Effector CD4-positive, alpha-beta T cell (primary cell): ENCODE measurements at places on chromosomes 7 and 10.
A peak's percentile ranks its signal among the peaks of the same experiment; 100 is the strongest.

DNA sequence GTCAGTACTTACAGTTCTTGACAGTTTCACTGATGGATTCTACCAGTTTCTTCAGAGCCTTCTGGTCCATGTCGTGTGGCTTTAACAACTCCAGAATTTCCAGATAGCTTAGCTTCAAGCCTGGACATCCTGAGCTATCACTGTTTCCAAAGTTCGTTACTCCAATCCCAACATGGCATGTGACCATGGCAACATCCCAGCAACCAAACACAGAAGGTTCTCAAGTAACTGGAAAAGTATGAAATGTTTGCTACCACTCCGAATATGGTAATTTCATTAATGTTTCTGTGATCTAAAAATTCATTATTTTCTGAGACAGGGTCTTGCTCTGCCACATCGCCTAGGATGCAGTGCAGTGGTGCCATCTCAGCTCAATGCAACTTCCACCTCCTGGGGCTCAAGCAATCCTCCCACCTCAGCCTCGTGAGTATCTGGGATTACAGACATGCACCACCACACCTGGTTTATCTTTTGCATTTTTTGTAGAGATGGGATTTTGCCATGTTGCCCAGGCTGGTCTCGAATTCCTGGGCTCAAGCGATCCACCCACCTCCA is 29.3 kb downstream of the RBM48 start:
- no peak for DNase-seq

DNA sequence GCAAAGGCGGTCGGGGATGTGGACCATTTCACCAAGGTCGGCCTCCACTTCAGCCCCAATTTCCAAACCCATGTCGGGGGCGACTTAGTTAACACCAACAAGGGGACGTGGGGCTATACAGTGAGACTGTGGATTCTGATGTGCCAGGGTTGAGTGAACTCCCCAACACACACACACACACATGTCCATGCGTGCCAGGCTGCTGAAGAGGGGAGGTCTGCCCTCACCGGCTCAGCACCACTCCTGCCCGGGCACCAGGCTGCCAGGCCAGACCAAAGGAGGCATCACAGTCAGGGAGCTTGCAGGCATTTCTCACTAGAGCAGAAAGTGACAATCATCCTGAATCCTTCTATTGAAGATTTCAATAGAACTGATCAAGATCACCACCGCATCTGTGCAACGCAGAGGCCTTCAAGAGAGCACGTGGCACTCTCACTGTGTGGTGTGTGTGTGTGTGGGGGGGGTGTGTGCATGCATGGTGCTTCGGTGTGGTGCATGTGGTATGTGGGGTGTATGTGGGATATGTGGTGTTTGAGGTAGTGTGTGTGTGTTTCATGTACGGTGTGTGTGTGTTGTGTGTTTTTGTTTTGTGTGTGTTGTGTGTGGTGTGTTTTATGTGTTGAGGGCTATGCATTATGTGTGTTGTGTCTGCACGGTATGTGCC is 403.5 kb upstream of the RNF32 start:
- DNase-seq = no peak

DNA sequence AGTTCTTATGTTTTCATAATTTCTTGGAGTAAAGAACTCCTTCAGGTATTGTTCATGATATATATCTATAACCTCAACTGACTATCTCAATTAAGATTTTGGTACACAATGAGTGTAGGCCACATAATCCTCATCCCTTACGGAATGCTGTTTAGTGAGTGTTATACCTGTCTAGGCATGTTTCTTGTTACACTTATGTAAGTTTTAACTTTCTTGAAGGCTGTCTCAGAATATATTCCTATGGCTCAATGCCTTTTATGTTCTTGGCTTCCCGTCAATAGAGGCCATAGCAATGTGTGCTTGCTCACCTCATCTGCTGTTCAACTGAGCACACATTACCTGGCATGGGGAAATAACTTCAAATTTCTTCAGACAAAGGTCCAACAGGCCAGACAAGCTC is 185.1 kb downstream of the CTTNBP2 start:
- no peak for DNase-seq

DNA sequence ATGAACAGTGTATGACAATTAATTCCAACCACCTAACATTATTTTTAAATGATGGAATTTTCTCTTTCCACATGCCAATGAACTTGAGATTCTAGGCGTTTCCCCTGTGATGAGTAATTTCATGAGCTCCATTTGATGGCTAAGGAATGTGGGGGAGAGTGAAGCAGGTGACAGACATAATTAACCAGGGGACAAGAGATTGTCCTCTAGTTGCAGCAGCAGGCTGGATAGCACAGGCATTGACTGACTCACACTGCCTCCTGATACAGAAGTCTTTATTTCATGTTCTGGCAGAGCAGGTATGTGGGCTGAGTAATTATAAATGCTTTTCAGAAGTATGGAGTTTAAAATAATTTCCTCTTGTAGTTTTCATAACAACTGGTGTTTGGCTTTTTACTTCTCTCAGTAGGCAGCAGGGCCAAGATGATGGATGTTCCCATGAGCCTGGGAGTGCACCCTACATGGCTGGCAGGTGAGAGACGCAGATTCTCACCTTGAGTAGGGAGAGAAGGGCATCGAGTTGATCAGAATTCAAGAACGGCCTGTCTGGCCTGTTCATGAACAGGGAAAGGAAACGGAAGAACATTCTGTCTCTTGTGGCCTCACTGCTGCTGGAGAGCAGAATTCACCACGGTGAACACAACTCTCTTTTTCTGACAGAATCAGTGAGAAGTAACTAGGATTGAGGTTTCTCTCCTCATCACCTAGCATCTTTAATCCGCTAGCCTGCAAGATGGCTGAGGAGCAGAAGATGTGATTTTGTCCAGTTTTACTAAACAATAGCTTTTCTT is 118.8 kb downstream of the AOAH start:
- no peak for DNase-seq

DNA sequence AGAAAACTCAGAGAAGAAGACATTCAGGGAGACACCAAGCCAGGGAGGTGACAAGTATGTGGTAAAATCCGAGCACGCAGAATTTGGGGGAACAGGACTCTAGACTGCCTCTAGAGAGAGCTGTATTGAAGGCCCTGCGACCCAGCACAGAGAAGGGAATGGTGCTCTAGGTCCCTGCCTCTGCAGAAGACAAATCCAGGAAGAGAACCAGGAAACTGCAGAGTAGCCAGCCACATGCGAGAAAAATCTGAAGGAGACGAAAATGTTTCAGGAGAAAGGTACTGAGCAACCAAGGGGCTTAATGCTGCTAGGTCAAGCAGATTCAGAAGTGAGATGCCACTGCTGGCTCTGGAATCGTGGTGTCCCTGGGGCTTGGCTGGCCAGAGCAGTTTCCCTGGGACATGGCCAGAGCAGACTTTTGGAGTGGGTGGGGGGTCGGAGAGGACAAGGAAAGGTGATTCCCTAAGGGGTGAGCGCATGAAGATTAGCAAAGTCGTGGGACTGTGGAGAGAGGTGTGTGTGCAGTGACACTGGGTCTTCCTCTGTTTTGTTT is 158.0 kb upstream of the KLF6 start:
- no peak for DNase-seq

DNA sequence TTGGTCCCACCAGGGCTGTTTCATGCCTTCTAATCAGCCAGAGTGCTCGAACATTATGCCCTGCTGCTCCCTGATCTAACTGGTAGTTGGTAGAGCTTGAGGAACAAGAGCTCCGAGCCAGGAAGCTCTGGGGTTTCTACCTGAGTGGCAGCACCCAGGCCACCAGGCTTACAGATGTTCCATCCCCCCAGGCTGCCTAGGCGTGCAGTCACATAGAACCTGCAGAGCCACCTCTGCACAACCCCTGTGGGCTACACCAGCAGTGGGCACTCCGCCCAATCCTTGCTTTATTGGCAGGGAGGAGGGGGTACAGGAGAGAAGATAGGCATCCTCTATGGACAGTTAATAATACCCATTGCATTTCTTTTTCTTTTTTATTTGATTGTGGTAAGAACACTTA is 21.8 kb downstream of the MAP3K8 start:
- peak; percentile 12 for DNase-seq

DNA sequence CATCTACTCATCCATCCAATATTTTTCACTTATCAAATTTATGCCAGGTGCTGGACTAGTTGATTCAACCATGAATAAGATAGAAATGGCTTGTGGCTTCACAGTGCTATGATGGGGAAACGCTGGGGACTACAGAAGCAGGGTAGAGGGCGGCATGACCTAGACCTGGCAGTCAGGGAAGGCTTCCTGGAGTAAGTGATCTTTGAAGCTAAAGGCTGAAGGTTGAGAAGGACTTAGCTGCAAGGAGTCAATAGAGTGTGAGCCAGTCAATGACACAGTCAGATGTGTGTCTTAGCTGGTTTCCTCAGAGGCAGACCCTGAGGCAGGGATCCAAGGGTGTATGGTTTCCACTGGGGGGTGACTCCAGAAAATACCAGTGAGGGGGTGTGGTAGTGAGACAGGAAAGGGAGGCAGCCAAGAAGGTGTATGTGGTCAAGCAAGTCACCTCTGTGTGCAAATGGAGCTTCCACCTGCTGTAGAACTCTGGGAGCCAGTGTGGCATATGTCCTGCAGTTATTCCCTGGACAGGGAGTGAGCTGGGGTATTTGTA is 10.3 kb downstream of the PRF1 start:
- no peak for DNase-seq

GRCh38 chr10:128059266-128059981 is 66.8 kb downstream of the MKI67 start:
- no peak for DNase-seq

DNA sequence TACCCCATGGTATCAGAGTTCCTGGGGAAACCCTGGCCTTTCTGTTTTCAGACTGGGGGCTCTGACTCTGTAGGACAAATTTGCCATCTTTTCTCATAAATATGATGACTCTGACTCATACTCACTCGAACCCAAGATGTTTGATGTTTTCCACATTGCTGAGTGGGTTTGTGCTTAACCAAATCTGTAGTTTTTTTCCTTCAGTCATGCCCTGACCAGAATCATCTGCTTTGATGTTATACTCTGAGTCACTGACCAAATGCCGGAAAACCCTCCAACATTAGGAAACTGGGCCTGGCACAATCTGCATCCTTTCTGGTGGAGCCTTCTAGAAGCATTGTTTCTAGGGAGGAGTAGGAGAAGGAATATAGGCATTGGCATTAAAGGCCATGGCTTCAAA is 118.7 kb downstream of the C10orf105 start:
- no peak for DNase-seq

DNA sequence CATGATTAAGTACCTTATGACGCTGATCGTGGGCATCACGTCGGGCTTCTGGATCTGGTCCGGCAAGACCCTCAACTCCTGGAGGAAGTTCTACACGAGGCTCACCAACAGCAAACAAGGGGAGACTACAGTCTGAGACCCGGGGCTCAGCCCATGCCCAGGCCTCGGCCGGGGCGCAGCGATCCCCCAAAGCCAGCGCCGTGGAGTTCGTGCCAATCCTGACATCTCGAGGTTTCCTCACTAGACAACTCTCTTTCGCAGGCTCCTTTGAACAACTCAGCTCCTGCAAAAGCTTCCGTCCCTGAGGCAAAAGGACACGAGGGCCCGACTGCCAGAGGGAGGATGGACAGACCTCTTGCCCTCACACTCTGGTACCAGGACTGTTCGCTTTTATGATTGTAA is 2.5 kb downstream of the FZD1 start:
- no peak for DNase-seq

DNA sequence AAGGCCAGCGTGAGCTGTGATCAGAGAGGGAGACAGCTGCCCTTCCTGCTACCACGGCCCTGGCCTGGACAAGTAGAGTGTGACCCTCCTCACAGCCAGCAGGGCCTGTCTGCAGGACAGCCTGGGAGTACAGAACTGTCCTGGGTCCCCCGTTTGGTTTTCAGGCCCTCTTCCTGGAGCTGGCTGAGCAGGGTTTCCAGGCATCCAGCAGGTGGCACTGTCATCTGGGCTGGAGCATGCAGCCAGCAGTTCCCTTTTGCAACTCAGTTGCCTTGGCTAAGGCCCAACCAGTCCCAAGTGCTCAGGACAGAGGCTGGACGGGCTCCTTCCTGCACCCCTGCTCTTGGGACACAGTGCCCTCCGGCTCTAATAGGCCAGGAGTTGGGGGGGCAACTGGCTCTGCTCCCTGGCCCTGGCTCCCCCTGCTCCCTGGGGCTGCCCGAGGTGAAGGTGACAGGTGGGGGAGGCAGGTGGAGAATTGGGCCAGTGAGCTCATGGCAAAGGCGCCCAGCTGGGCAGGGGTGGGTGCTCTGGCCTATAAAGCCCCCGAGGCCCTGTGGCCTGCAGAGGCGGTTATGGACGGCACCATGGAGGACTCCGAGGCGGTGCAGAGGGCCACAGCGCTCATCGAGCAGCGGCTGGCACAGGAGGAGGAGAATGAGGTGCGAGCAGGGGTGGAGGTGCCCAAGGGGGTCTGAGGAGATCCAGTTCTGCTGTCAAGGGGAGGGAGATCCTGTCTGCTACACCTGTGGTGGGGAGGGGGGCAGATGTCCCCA is at the start of gene ANKRD2:
Gene ANKRD2 (plus strand): TSS at position 566 of the 776 bp plus-strand sequence. CDS start 10 bp downstream, at position 576.
- DNase-seq = peak; percentile 11
